ENCODE measurements at places on chromosomes 1 and 21.

DNA sequence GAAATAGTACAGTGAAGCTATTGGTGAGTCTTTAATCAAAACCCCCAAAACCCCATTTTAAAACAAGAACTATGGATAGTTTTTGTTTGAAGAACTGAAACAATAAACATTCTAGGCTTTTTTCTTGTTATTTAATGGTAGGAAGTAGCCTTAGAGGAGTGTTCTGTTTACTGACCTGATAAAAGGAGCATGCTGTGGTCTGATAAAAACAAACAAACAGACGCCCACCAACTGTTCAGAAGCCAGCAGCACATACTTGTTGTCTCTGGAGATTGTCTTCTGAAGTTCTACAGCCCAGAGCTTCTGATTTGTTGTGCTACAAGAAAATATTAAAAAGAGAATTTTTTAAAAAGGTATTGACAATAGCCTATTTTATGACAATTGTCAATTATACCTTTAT lies 54.1 kb upstream of the CFAP298 start:
- no peak for DNase-seq

- no peak for DNase-seq
These were observed 6.9 kb upstream of the SRP9 start for GRCh38 chr1:225770561-225771248.

GRCh38 chr1:195828325-195828724 lies 779.9 kb downstream of the KCNT2 start:
- DNase-seq = no peak

DNA sequence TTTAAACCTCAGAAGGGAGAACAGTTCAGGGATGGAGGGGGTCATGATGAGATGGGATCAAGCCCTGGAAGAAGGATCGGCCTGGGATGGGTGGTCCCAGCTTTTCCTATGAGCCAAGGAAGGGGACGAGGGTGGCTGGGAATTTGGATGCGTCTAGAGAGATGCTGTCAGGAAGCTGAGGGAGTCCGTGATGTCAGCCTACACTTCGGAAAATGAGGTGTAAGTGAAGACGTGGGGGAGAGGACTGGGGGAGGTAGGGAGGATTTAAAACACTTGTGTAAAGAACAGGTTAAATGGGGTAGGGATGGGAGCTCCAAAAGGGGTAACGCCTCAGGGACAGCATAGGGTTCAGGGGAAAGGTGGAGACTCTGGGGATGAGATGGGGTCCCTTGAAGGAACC lies 27.5 kb downstream of the DLGAP3 start:
- no peak for DNase-seq

GRCh38 chr1:119368554-119368953 lies at the start of gene HAO2:
Gene HAO2, plus strand, starts transcription at chr1:119368785. Its CDS starts 12,301 bp downstream, at chr1:119381086.
- no peak for DNase-seq

DNA sequence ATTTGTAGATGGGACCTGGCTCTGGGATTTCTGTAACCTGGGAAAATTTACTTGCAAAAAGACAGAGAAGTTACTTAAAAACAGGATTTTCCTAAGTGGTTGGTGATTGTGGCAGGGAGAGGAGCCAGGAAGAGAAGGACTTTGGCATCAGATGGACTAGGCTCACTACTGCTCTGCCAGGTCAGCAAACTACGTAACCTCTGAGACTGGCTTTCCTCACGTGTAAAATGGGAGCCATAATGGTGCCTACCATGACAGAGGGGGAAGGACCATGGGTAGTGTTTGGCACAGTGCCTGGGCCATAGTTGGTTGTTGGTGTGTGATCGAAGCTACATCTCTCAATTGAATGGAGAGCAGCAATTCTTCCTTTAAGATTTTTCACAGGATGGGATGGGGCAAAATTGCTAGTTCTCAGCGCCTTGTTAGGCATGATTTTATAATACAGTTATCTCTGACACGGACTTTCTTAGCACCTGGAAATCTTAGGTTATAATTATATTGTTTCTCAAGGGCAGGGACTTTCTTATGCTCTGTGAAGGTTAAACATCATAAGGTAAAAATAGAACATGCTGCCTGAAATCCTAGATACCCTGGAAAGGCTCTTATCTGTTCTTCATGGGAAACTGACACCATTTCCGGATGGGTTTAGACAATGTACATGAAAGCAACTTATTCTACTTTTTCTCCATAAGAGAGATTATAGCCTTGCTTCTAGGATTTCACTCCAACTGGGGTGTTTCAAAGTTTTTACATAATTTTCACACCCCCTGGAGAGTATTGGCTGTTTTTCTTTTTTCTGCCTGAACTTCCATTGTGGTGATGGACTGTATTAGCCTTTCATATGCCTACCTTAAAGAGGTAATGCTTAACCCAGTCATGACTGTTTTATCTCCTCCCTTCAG lies 10.9 kb downstream of the ROR1 start:
- no peak for DNase-seq

GRCh38 chr21:29326914-29327554 lies 28.3 kb downstream of the BACH1 start:
- peak; percentile 33 for DNase-seq

GRCh38 chr1:16420424-16421118 lies 16.7 kb downstream of the SPATA21 start:
- peak; percentile 91 for DNase-seq

GRCh38 chr1:43463479-43463878 lies 9.7 kb upstream of the HYI start:
- DNase-seq = no peak

DNA sequence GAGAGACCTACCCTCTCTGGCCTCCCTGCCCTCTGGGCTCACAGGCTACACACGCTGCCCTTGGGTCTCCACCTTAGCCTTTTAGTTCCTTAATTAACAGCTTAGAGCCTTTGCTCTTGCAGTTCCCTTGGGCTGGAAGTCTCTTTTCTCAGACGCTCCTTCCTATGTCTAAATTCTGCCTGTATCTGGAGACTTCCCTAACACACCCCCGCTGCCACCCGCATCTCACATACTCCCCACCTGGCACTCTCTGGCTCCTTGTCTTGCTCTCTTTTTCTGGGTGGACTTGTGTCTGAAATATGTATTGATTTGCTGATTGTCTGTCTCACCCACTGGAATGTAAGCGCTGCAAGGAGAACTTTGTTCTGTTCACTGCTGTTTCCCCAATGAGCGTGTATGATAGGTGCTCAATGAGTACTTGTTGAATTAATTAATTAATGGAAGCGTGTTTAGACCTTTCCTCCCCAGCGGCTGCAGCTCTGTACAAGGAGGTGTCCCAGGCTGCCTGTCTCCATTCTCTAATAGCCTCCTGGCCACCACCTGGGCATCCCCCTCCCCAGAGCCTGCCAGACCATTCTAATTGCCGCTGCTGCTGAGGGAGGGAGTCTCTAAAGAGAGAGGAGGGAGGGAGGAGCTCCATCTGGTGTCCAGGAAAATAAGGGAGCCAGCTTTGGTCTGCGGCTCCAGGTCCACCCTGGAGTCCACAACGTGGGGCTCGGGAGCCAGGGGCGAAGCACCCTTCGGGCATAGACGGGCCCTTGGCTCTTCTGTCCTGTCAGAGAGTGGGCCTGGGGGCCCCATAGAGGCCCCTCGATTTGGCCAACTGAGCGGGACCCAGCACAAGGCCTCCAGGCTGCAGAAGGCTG lies 95.4 kb downstream of the RNF220 start:
- no peak for DNase-seq

DNA sequence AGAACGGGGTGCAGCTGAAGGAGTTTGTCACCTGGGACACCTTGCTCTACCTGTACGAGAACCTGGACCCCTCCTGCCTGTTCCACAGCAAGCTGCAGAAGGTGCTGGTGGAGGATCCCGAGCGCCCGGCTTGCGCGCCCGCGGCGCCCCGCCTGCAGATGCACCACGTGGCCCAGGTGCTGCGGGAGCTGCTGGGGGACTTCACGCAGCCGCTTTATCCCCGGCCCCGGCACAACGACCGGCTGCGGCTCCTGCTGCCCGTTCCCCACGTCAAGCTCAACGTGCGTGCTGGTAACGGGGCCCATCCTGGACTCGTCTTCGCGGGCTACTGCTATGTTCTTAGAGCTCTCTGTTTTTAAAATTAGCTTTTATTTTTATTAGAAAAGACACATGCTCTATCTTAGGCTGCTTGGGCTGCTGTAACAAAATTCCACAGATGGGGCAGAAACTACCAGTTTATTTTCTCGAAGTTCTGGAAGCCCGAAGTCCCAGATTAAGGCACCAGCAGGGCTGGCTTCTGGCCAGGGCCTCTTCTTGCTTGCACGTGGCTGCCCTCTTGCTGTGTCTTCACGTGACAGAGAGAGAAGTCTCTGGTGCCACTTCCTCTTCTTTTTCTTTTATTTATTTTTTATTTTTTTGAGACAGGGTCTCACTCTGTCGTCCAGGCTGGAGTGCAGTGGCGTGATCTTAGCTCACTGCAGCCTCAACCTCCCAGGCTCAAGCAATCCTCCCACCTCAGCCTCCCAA lies 38.1 kb downstream of the TRPM2 start:
- DNase-seq = no peak

GRCh38 chr1:227433663-227434341 lies 115.5 kb upstream of the CDC42BPA start:
- DNase-seq = no peak

GRCh38 chr21:45528981-45529784 lies 13.1 kb downstream of the SLC19A1 start:
- no peak for DNase-seq

DNA sequence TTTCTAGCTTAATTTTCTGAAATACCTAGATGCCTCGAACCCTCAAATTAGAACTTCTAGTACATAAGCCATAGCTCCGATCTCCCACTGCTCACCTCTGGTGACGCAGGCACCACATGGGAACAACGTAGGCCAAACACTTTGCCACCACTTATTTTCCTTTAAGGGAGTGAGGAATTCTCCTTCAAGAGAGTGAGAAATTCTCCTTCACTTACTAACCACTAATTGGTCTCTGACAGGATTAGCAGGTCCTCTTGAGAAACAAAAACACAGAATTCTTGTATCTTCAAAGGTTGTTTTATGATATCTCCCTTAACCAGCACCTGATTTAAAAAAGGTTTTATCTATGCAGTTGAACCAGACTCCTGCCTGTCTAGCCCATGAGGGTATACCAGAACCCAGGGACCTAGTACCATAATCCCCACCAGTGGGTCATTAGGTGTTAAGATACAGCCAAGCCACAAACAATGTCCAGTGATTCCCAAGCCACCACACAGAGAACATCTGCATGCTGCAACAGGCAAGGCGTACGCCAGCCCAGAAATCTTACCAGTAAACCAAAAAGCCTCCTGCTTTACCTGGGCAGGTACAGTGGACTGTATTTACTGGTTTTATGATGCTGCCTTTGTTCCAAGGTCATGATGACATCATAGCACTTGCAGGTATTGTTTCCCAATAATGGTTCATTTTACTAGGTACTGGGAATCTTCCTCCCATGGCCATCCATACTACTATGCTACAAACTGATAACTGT lies 20.3 kb upstream of the CXADR start:
- DNase-seq = no peak

DNA sequence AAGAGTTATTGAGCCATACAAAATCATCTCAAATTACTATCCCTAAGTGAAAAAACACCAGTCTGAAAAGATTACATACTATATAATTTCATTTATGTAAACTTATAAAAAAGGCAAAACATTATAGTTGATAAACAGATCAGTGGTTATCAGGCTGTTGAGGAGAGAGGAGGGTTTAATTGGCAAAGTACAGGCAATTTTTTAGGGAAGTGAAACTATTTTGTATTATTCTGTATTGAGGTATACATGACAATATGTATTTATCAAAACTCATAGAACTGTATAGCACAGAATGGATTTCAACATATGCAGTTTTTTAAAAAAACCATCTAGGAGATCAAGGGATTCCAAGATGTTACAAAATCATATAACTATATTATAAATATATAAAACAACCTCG lies 403.7 kb downstream of the LTN1 start:
- DNase-seq = no peak

- DNase-seq = no peak
These were observed 419.6 kb downstream of the RWDD3 start for GRCh38 chr1:95653618-95654017.

- no peak for DNase-seq
These were observed 6.6 kb downstream of the PADI2 start for GRCh38 chr1:17112496-17113236.

DNA sequence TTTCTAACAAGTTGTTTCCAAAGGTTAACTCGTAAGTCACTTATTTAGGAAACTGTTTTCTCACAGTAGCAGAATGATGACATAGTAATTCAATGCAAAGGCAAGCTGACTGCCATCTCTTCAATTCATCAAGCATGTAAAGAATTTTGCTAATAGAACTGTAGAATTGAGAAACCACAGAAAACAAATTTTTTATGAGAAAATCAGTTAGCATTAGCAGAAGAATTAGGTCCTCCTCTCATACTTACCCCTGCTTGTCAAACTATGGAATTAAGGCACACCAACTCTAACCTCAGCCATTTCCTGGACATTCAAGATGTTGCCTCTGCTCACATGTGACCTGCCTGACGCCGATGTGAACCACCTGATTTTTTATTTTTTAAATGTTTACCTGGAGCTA lies 115.2 kb downstream of the LRRC40 start:
- no peak for DNase-seq

GRCh38 chr21:26519142-26519541 lies 53.9 kb downstream of the CYYR1 start:
- DNase-seq = no peak

DNA sequence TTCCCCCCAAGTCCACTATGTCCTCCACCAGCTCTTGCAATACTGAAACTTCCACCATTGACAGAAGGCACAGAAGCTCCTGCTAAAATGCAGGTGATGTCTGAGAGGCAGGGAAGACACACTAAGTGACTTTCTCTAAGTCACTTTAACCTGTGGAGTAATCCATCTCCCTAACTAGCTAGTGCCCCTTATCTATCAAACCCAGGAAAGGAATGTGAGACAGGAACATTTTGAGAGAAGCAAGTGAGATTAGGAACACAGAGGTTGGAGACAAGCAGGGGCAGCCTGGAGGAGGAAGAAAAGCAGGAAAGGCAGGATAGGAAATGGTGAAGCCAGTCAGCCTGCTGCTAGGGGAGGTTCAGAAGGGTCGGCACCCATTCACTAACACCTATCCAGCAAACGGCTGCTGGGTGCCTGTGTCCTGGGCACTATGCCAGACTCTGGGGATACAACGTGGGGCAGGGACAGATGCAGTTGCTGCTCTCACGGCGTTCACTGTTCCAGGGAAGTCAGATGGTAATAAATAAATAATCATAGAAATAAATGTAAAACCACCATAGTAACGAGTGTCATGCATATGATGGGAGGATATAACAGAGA lies 7.0 kb downstream of the GPA33 start:
- DNase-seq = no peak

DNA sequence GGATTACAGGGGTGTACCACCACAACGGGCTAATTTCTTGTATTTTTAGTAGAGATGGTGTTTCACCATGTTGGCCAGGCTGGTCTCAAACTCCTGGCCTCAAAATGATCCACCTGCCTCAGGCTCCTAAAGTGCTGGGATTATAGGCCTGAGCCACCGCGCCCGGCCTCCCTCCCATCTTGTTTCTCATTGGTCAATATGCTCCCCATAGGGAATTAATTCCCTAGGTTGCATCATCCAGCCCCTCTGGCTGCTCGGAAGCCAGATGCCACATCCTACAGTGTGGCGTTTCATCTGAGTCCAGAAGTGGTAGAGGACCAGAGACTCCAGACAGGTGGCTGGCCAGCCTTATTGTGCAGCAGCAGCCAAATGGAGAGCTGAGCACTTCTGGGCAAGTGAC lies 11.5 kb upstream of the VASH2 start:
- no peak for DNase-seq

- DNase-seq = no peak
These were observed 9.7 kb downstream of the CA6 start for GRCh38 chr1:8955406-8955805.

Measured in GM12865 (cell line).